ENCODE measurements at places on chromosomes 7 and 10.
A peak's percentile ranks its signal among the peaks of the same experiment; 100 is the strongest.

DNA sequence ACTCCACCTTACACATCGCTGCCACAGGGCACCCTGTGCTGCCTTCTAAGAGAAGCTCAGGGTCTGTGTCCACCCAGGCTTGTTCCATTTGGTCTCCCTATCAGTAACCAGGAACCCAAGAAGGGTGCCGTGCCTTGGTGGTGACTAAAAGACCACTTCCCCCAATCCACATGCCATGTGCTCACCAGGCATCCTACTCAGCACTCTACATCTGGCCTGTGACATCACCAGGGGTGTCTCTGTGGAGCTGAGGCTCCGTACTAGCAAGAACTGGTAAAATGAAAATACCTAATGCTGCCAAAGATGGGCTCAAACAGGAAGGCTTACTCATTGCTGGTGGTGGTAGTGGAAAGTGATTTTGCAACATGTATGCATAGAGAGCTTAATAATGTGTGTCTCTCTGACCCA is 19.0 kb upstream of the C10orf71 start:
- no peak for DNase-seq

- DNase-seq: no peak
Observed at GRCh38 chr10:52378124-52378523, 64.0 kb downstream of the DKK1 start.

GRCh38 chr10:118851062-118852035 is 96.6 kb upstream of the CACUL1 start:
- DNase-seq: no peak

DNA sequence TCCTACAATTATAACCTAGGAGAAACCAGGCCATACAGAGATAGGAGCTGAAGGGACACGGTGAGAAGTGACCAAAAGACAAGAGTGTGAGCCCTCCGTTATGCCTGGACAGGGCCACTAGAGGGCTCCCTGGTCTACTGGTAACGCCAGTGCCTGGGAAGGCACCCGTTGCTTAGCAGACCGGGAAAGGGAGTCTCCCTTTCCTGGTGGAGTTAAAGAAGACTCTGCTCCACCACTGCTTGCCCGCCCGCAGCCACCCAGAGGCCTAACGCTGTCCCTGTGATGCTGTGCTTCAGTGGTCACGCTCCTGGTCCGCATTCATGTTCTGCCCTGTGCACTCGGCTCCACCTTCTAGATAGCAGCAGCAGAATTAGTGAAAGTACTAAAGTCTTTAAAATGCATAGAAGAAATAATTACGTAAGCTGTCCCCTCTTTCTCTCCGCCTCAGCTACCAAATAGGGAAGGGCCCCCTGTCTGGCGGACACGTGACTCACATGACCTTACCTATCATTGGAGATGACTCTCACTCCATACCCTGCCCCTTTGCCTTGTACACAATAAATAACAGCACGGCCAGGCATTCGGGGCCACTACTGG is 34.8 kb downstream of the GRID2IP start:
- DNase-seq: peak; percentile 38

GRCh38 chr10:44706745-44707144 is 204.4 kb upstream of the TMEM72 start:
- no peak for DNase-seq

- no peak for DNase-seq
Observed at GRCh38 chr7:139850906-139851305, 21.8 kb downstream of the TBXAS1 start.

DNA sequence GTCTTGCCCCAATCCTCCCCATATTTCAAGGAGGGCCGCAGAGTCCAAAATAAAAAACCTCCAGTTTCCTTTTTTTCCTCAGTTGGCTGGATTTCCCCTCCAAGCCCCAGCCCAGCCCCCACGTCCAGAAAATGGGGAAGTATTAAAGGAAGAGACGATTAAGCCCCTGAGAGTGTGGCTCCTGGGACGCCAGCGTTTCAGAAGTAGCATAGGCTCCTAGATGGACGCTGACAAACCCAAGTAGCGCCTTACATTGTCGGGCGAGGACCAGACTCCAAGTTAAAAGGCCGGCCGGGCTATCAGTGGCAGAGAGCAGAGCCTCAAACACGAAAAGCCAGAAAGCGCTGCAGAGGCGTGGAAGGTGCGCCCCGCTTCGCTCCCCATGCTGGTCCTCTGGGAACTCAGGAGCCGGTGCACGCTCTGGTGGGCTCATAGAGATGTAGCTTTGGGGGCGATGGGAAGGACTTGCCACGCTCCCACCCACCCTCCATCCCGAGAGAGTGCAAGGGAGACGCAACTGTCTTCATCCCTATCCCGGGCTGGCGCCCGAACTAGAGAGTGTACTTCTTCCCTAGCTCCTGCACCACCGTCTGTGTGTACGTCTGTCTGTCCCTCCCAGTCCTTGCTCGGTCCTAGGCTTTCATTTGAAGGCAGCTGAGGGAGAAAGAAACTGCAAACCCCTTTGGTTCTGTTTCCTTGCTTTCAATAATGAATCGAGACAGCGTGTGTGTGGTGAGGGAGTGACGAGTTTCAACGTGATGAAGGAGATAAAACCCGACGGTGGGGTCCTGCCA is 6.3 kb upstream of the EMX2 start:
- no peak for DNase-seq

DNA sequence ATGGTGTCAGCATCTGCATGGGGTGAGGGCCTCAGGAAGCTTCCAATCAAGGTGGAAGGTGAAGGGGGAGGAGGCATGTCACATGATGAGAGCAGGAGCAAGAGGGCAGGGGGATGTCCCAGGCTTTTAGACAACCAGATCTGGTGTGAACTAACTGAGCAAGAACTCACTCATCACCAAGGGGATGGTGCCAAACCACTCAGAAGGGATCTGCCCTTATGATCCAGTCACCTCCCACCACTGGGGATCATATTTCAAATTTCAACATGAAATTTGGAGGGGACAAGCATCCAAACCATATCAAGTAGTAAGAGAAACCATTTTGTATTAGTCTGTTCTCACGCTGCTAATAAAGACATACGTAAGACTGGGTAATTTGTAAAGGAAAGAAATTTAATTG is 33.6 kb downstream of the THNSL1 start:
- no peak for DNase-seq

DNA sequence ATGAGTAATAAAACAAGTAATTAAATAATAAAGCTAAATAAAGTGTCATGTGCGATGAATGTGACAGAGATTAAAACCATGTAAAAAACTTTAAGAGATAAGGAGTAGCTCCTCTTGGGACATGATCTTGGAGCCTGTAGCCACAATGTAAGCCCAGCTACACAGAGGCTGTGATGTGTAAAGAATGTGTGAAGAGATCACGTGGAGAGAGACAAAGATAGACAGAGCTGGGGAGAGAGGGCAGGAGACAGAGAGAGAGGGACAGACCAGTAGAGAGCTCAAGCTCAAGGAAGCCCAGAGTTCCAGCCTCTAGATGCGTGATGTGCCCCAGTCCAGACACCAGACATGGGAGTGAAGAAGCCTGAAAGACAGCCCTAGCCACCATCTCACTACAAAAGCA is 644.1 kb downstream of the TNS3 start:
- DNase-seq: no peak

- DNase-seq: no peak
Observed at GRCh38 chr7:78073609-78074382, 275.2 kb downstream of the PHTF2 start.

DNA sequence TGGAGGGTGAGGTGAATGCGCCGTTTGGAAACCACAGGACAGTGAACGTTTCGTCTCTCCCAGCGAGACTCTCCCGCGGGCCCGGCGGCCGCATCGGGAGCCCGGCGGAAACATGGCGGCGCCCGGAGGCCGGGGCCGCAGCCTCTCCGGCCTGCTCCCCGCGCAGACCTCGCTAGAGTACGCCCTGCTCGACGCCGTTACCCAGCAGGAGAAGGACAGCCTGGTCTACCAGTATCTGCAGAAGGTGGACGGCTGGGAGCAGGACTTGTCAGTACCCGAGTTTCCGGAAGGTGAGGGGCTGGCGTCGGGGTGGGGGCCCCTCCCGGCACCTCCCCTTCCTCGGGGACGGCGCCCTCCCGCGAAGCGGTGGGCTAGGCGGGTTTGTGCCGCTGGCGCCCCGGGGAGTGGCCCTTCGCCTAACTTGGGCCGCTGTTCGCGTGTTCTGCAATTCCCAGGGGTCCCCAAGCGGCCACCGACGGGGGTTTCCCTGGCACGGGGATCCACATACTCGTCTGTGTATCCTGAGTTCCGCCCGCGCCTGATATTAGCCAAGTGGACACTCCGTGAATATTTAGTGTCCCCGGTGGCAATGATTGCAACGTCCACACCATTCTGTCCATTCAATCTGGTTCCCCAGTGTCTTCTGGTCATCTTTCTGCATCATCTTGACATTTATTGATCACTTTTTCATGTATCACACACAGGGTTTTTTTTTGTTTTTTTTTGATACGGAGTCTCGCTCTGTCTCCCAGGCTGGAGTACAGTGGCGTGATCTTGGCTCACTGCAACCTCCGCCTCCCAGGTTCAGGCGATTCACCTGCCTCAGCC is 514 bp downstream of the NHLRC2 start:
- peak; percentile 18 for DNase-seq

DNA sequence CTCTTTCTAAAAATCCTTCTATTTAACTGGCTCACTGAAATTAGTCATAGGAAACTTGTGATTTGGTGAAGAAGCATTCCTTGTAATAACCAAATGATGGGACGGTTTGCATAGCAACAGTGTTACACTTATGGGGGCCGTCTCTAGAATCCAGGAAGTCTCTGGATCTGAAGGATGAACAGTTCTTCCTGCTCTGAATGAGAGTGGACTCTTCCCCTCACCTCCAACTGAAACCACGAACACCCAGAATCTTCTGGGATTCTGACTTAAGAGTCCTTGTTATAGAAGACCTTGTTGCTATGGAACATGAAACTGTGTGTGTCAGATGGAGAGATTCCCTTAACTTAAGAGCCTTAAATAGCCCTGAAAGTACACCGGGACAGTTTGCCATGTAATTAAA is 23.2 kb downstream of the NOLC1 start:
- DNase-seq: no peak

- no peak for DNase-seq
Observed at GRCh38 chr10:74743401-74743800, 83.0 kb upstream of the KAT6B start.

DNA sequence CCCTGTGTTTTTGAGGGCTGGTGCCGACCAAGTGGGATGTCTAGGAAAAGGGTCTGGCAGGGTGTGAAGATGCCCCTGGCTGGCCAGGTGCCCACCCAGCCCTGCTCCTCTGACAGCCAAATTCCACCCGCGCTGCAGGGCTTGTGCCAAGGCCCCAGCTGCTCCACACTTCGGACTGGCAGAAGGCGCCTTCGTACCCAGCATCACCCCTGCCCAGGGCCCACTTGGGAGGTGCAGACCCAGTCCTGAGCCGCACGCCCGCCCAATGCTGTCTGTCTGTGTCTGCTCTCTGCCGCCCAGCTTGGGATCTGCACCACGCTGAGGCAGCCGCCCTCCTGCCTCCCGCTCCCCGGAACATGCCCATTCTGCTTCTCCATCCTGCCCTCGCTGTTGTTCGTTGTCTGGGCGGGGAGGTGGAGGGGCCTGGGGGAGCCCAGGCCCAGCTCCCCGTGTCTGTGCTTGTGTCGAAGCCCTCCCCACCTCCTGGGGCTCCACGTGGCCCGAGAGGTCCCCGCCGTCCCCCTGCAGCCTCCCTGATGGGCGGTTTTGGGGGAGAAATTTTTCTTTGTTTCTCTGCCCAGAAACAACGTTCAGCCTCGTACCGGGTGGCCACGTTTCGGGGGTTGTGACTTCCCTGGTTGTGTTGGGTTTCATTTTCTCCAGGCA is 36.9 kb upstream of the PPIF start:
- DNase-seq: no peak

DNA sequence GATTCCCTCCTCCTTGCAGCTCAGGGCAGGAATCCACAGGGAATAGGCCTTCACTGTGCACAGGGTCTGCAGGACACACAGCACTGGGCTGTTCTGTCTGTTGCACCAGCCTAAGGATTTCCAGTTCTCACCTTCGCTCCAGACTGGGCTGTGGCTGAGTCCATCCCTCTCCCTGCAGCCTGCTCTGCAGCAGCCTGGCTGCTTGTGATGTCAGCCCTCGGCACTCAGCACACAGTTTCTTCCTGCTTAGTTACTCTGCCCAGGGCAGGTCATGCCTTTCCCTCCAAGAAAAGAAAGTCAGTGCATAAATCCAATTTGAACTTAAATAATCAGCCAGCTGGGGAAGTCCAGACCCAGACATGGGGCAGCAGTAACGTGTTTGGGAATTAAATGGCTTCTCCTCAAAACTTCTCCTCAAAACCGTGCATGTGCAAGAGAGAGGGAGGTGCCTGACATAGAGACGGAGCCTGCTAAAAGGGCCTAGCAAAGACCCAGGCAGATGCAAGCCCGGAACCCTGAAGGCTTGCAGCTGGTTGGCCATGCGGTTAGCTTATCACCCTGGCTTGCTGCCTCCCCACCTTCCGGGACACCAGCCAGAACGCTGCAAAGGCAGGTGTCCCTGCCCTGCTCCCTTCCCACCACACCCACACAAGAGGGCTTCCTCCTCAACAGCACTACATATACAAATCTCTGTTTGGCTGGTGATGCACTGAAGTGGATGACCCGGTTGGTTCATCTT is 10.9 kb upstream of the GDF2 start:
- DNase-seq: no peak

DNA sequence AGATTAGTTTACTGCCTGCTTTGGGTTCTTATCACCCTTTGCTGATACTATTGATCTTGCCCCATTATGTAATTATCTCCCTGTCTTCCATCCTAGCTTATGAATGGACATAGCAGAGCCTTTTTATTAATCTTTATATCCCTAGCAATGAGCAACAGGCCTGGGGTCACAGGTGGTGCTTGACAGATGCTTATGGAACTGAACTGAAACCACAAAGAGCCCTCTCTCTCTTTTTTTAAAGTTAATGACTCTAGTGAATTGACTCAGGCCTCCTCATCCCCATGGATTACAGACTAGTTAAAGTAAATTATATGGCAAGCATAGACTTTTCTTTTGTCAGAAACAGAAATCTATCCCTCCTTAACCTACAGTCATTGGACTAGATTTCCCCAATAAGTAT is 265.2 kb downstream of the PHTF2 start:
- no peak for DNase-seq

DNA sequence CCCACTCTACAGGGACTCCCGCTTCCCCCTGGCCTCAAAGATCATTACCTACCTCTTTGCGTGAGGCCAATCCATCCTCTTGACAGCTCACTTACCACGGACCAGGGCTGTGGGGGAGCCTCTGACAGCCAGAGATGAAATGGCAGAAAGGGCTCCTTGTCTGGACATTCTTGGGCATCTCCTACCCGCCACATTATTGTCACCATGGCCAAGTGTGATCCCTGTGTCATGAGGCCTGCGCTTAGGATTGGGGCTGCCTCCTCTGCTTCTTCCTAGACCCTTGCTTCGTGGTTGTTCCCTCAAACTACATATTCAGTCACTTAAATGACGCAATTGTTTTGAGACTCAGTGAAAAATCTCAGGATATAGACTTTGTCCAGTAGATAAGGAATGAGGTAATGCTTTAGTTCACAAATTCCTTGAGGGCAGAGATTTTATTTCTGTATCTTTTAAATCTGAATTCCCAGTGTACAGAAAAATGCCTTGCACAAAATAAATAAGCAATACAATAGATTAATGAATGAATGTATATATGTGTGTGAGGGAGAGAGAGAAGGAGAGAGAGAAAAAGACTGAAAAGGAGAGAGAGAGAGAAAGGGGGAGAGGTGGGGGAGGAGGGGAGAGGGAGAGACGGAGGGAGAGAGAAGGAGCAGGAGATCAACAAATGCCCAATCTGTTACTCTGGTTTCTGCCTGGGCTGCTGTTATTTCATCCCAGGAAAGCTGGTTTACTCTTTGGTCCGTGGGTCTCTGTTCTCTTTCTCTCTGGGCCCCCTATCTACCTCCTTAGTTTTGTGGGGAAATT is 159.0 kb downstream of the PLXNA4 start:
- DNase-seq: no peak
